ENCODE measurements at places on chromosomes 5 and 9. TPM values are rescaled to one million over a fixed set of nuclear protein-coding genes. Genes with fewer than 3 reads are reported as not detected.

DNA sequence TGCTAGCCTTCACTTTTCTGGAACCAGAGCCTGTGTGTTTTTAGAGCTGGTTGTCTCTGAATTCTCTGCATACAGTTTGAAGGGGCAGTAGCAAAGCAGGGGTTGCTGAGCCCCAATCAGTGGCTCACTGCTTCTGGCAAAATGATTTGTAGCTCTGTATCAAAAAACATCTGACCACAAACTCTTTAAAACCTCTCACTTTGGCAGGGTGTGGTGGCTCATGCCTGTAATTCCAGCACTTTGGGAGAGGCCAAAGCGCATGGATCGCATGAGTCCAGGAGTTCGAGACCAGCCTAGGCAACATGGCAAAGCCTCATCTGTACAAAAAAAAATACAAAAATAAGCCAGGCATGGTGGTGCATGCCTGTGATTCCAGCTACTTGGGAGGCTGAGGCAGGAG is 28.3 kb upstream of the APC start:
- DNase-seq = no peak

DNA sequence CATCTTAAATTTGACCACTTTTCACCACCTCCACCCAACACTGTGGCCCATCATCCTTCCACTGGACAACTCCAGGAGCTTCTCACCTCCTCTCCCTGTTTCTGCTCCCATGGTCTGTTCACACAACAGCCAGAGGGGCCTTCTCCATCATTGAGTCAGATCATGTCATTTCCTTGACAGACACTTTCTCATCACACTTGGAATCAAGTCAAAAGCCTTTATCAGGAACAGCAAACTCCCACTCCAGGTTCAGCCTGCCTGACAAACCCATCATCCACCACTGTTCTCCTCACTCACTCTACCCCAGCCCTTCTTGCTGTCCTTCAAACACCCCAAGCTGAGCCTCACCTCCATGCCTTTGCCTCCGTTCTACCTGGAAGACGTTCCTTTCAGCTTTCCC is 78.4 kb upstream of the ADRA1B start:
- no peak for DNase-seq

DNA sequence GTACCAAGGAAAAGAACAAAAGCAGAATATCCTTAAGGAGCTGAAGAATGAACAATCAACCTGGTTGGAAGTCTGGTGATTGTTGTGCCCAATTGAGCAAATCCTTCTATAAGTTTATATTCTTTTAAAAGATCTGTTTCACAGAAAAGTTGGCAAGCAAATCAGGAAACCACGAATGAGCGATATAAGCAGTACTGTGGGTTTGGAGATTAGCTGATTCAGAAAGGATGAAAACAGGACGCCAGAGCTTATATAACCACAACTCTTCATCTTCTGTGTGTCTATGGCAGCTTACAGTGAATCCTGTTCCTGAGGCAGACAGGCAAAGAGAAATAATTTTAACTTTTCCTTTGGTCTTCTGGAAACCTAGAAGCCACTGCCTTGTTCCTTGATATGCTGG is 61.7 kb downstream of the SLC38A9 start:
- DNase-seq = peak; percentile 67

DNA sequence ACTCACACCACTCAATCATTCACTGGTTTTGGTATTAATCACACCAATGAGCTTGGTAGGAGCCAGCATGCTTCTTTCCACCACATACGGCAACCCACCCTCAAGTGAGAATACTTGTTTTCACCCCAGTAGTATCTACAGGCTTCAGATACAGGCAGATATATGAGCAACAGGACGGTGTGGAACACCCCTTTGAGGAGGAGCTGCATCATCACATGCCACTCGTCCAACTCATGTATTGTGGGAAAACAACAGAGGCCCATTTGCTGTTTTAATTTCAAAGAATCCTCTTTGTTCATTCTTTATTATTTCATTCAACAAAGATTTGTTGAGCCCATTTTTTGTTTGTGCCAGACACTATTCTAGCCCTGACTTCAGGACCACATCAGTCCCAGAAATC is 46.0 kb downstream of the RORB start:
- DNase-seq = no peak

DNA sequence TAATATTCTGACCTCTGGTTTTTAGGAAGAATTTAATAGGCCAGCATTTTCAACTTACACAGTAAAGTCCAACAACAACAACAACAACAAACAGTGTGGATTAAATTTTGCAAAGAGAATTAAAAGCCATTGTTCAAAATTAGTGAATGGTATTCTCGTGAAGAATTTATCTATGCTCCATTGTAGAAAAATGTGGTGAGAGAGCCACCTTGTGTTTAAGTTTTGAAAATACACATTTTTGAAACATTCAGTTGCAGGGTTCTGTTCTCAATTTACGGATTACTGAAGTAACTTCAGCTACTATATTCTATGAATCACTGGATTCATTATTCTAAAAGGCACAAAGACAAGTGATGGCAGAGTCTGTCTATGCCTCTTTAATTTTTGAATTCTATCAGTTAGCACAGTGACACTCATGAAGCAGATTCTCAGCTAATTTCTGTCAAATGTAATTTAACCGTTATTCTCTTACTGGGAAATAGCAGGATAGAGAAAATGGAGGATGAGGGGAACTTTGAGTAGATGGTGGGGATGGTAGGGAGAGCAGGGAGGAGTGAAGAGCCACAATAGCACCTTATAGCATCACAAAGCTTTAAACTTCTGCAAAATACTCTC is 11.0 kb downstream of the CCDC152 start:
- DNase-seq = peak; percentile 19

DNA sequence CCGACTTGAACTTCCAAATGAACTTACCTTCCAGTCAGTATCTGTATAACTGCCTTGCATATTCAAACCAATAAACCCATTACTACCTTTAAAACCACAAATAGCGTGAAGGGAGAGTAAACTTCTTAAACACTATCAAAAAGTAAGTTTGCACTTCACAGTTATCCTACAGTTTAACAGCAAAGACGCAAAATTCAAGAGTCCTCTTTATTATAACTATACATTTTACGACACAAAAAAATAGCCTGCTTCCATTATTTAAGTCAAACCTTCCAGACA is 1.8 kb downstream of the PTBP3 start:
- DNase-seq = no peak

- DNase-seq = peak; percentile 79
These were observed 42.1 kb downstream of the PCDH1 start for GRCh38 chr5:141835928-141836670.

PCDHA12 gene
- total RNA-seq = under 0.01 TPM

DNA sequence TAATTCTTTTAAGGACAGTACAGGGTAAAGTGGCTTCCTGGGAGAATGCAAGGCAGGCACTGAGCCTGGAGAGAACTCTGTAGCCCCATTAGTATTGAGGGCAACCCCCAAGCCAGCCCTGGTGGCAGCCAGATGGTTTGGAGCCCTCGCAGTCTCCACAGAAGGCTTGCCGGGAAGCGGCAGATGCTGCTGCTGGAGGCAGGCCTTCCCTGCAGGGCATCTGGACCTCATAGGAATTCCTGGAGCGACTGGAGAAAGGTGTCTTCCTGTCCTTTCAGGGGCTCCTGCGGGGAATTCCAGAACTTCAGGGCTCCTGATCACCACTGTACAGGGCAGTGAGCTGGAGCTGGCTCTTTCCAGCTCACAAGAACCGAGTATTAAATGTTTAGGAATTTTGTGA is 167.5 kb downstream of the INSYN2B start:
- no peak for DNase-seq

GFRA3 gene
- total RNA-seq = not detected

GRCh38 chr5:94397508-94397907 is 220.9 kb downstream of the KIAA0825 start:
- no peak for DNase-seq

DNA sequence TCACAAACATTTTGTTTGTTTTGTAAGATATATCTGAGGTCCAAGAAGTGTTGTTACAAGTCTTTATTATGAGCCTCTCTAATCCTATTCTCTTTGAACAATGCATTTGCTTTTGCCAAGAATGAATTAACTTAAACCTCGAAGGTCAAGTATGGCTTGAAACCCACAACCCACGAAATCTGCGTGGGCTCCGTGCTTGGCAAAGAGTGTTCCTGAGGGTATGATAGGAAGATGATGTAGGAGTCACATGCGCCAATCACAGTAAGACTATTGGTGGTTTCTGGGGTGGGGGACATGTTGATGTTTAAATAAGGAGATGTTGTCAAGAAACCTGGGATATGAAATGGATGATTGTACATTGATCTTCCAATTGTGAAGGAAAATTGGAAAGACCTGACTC is 330.8 kb upstream of the RFX3 start:
- no peak for DNase-seq

- DNase-seq = no peak
These were observed 6.0 kb downstream of the PTTG1 start for GRCh38 chr5:160427607-160428006.

TMEM171 gene
- 0.40 TPM for total RNA-seq

GRCh38 chr5:22693121-22693520 is 160.0 kb downstream of the CDH12 start:
- DNase-seq = no peak

MAPKAP1 gene
- 40.3 TPM for total RNA-seq

- no peak for DNase-seq
These were observed 95.1 kb upstream of the DNAH5 start for GRCh38 chr5:14039576-14039975.

DNA sequence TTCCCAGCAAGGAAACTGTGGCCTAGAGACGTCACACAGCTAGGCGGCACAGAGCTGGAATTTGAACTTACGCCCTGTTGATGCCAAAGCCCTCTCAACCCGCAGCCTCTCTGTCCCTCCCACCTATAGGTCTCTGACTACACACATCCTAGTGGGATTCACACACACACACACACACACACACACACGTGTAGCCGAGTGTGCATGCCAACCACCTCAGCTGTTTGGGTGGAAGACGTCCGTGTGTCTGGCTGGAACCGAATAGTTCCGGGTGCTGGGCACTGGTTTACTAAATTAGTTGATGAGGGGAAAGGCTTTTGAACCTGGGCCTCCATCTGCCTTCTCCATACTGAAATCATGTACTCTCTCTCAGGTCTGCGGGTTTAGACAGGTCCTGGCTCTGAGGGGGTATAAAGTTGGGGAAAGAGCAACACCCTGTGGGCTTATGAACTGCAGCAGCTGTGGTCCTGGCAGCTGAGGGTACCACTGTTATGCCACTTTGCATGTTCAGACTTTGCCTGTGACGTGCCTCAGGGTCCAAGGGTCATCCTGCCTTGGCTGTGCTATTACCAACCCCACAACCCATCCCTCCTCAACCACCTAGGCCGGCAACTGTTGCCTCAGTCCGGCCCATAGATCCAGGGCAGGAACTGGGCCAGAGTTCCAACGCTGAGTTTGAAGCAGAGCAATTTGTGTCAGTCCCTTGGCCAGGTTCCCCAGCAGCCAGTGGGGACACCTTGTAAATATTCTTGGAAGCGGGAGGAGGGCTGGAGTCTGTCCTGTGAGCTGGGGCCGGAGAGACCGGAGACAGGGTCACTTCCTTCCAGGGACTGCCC is 50.5 kb downstream of the PSD2 start:
- DNase-seq = no peak

GRCh38 chr9:115267790-115268189 is 149.8 kb upstream of the TNC start:
- DNase-seq = no peak

STPG3 gene
- not detected for total RNA-seq

GRCh38 chr5:77850536-77851175 is 74.5 kb upstream of the TBCA start:
- DNase-seq = no peak

DNA sequence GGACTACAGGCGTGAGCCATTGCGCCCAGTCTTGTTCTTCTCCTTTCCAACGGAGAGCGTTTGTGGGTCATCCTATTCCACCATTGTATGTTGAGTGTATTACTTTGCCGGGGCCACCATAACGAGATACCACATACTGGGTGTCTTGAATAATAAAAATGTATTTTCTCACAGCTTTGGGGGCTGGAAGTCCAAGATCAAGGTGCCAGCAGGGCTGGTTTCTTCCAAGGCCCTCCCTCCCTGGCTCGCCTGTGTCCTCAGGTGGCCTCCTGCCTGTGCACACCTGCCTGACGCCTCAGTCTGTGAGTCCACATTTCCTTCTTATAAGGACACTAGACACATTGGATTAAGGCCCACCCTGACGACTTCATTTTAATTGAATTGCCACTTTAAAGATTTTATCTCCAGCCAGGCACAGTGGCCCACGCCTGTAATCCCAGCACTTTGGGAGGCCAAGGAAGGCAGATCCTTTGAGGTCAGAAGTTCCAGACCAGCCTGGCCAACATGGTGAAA is 175.1 kb downstream of the C9orf50 start:
- DNase-seq = no peak

MLANA gene
- total RNA-seq = not detected

- DNase-seq = peak; percentile 84
These were observed 52.8 kb downstream of the IRF1 start for GRCh38 chr5:132437604-132438266.

SV2C gene
- not detected for total RNA-seq
